Natural killer cell treated with Interleukin-12 subunit alpha and Interleukin-12 subunit beta and Interleukin-15 and Interleukin-18, amount 100 ng/mL, for 72 hours (primary cell): ENCODE measurements at places on chromosomes 4 and X. TPM values are rescaled to one million over a fixed set of nuclear protein-coding genes. Genes with fewer than 3 reads are reported as not detected.

NRK gene
- not detected for total RNA-seq

- no peaks in the 10 kb centered on the region for H3K27me3 ChIP-seq
- no peaks in the 10 kb centered on the region for H3K36me3 ChIP-seq
- no peak overlapping the region for H3K4me3 ChIP-seq
- H3K4me1 ChIP-seq: no peaks in the 10 kb centered on the region
Measured at GRCh38 chrX:7334253-7334935, 186.4 kb upstream of the PUDP start.

PCDH10 gene
- not detected for total RNA-seq

GAGE13 gene
- not detected for total RNA-seq

GRCh38 chr4:73415807-73416238, 11.7 kb downstream of the ALB start:
- no peaks in the 10 kb centered on the region for H3K36me3 ChIP-seq
- no peak overlapping the region for H3K27ac ChIP-seq
- H3K4me3 ChIP-seq: no peak overlapping the region
- H3K4me1 ChIP-seq: no peaks in the 10 kb centered on the region
- DNase-seq: no peak
- no peaks in the 10 kb centered on the region for H3K27me3 ChIP-seq

GRCh38 chr4:112316360-112316759, 19.2 kb downstream of the ALPK1 start:
- no peak overlapping the region for H3K4me3 ChIP-seq
- H3K27ac ChIP-seq: peak overlapping the region; percentile 8
- H3K36me3 ChIP-seq: peaks cover 21% of the 10 kb centered on the region
- H3K27me3 ChIP-seq: peaks cover 5% of the 10 kb centered on the region

DCAF4L1 gene
- total RNA-seq: 0.90 TPM

GRCh38 chrX:74117962-74118902, 185.7 kb upstream of the ZCCHC13 start:
- H3K4me3 ChIP-seq: no peak overlapping the region
- no peak overlapping the region for H3K27ac ChIP-seq
- H3K27me3 ChIP-seq: peaks cover 3% of the 10 kb centered on the region
- H3K36me3 ChIP-seq: no peaks in the 10 kb centered on the region
- no peak for DNase-seq

FRMD7 gene
- not detected for total RNA-seq

DNA sequence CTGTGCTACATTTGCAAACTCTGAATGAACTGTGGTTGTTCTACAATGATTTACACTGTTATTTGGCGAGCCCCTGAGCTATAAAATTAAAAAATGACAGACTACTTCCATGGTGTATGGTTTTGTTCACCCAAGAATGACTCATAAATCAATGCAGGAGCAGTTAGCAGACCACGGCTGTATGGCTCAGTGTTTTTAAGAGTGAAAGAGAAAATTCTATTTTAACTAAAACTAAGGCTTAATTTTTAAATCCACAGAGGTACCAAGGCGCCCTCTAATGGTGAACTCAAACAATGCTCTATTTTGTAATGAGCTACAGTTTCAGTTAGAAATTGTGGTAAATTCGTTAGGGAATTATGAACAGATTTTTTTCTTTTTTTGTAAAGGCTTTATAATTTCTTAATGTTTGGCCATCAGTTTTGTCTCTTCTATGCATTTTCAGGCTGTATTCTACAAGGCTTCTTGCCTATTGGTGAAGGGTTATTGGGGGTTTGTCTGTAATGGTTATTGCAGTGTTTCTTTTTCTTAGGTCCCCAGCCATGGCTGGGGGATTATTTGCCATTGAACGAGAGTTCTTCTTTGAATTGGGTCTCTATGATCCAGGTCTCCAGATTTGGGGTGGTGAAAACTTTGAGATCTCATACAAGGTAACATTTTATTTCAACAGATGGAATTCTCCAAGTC, 32.5 kb downstream of the HMGB2 start:
- no peak for DNase-seq
- no peaks in the 10 kb centered on the region for H3K27me3 ChIP-seq
- H3K4me1 ChIP-seq: peaks cover 2% of the 10 kb centered on the region
- peaks cover 13% of the 10 kb centered on the region for H3K36me3 ChIP-seq
- H3K27ac ChIP-seq: no peak overlapping the region

DNA sequence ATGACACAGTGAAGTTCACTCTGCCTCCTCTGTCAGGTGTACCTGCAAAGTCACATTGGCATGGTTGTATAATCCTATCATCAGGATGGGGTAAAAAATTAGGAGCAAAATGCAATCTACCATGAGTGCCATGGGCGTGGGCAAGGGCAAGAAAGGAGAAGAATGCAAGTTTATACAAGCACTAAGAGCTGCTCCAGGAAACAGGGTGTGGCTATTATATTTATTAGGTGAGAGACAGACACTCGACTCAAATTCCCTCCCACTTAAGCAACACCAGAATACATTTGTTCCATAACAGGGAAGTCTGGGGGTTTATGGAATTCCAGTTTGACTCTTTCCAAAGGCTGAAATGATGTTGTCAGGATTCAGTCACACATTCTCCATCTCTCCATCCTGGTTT, 378.8 kb downstream of the BCOR start:
- no peaks in the 10 kb centered on the region for H3K36me3 ChIP-seq
- H3K4me3 ChIP-seq: no peak overlapping the region
- no peaks in the 10 kb centered on the region for H3K4me1 ChIP-seq

GRCh38 chr4:11768251-11768972, 339.7 kb upstream of the HS3ST1 start:
- no peak overlapping the region for H3K27ac ChIP-seq
- no peaks in the 10 kb centered on the region for H3K27me3 ChIP-seq
- no peak overlapping the region for H3K4me3 ChIP-seq
- H3K4me1 ChIP-seq: no peaks in the 10 kb centered on the region

PF4V1 gene
- total RNA-seq: not detected
